T follicular helper cell (primary cell): ENCODE measurements at places on chromosomes 2 and 18.

GRCh38 chr2:127811397-127812321 lies 688 bp upstream of the WDR33 start:
- no peak for DNase-seq

DNA sequence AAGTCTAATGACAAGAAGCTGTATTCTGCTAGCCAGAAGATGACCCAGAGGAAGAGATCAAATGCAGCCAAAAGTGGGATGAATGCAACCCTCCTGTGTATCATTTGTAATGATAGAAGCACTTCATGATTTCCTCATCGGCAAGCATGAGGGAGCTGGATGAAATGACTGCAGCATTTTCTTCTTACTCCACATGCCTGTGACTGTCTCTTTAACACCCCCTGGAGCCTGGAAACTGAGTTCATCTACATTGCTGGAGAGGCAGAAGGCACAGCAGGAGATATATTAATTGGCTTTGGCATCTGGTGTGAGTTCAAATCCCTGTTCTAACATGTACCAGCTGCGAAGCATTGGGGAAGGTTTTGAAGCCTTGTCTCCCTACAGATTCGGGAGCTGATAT lies 37.7 kb downstream of the ID2 start:
- no peak for DNase-seq

DNA sequence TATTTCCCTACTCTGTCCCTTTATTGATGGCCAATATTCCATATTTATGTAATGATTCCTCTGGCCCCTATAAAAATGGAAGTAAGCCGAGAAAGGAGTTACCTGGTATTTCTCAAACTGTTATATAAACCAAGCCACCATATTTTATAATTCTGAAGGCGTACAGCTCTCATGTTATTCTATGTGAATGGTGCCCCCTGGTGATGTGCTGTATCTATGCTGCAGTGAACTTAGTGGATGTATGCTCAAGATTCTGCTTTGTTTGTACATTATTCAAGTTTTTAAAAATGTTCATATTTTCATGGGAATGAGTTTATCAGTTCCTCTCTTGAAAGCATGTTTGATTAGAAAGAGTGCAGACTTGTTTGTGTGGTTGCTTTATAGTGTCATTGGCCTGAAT lies 194.5 kb upstream of the LRRTM1 start:
- DNase-seq, result no peak

- no peak for DNase-seq
Measured at GRCh38 chr2:108165729-108166128, 74.0 kb upstream of the SULT1C3 start.

DNA sequence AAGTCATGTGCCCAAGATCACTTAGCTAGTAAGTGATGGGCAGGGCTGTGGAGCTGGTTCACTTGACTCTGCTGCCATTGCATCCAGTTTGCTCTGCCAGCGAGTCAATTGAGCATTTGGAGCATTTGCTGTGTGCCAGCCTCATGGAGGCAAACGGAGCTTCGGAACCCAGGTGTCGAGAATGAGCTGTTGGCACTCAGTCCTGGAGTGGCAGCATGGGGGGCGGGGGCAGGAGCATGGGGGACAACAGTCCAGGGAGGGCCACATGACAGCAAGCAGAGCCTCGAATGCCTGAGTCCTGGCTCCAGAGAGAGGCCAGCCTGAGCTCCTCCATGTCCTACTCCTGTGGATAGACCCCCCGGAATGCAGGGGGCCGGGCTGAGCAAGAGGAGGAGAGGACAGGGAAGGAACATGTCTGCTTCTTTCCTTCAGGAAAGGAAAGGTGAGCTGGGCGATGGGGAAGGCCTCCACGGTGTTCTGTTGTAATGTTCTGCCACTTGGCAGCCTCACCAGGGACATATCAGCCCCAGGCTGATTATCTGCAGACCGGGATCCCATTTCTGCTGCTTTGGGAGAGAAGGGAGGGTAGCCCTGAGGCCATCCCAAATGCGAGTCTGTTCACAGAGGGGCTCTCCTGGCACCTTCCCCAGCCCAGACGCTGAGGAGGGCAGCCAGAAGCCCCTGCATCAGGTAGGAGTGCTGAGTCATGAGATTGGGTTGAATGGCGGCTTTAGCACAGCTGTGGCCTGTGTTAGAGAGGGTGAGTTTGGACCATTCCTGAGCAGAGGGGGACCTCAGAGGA lies 59.6 kb downstream of the HPCAL1 start:
- DNase-seq, result no peak

DNA sequence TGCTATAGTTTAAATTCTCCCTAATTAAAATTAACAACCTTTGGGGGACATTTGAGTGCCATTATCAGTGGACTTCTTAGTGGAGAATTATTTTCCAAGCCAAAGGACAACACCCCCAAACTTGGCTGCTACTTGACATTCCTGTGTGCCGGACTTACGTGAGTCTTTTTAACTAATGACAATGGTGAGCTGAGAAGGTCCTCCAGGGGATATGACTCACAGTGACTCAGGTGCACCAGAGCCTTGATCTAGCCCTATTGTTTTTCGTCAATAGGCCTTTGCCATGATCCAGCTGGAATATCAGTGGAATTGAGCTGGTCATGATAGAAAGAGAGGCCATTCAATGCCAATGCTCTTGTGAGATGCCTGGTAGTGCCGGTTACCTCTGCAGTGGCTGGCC lies 118.1 kb upstream of the CXCR4 start:
- no peak for DNase-seq

GRCh38 chr18:6566338-6566911 lies 151.7 kb upstream of the L3MBTL4 start:
- no peak for DNase-seq

DNA sequence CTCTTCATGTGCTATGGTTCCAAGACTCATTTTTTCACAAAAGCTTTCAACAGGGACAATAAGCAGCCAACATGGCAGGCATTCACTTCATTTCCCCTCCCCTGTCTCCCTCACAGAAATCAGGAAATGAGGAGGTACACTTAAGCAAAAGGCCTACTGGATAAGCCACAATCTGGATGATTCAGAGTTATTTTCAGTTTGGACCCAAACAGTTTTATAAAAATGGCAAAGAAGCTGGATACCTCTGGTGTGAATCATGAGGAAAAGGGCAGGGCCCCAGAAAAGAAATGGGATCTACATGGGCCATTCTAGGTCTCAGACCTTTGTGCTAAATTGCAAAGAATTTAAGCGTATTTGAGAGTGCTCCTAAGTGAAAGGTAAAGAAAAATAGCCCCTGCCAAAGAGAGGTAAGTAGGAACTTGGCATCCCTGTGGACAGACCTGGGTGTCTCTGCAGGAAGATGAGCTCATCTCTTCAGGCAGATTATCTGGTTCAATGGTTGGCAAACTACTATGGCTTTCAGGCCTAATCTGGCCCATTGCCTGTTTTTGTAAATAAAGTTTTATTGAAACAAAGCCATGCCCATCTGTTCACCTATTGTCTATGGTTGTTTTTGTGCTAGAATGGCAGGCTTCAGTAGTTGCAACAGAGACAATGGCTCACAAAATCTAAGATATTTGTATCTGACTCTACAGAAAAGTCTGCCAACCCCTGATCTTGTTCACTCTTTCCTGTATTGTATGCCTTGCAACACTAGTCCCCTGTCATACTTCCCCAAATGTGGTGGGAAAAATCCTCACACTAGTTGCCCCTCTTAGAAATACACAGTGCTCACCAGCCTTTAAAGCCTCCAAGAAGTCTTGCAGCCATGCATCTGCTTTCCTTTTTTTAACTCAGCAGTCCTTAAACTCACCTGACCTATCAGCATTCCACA lies 315.0 kb downstream of the ALK start:
- no peak for DNase-seq

DNA sequence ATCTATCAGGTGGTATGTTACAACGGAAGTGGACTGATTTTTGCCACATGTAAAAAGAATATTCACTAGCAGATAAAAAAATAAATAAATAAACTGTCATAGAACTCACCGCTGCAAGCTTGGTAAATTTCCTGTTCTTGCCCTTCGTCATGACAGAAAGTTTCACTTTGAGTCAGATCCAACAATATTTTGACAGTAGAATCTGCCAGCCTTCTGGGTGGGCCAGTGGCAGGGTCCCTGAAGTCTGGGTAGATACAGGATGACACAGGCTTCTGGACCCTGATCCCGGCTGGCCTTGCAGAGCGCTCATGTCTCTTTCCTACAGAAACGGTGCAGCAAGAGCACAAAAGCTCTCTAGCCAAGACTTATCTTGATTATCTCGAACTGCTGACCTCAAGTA lies 97.8 kb upstream of the PMAIP1 start:
- no peak for DNase-seq

- DNase-seq, result no peak
Measured at GRCh38 chr18:34120294-34120693, 104.4 kb downstream of the NOL4 start.

- no peak for DNase-seq
Measured at GRCh38 chr2:54899576-54900200, 150.6 kb downstream of the RTN4 start.

DNA sequence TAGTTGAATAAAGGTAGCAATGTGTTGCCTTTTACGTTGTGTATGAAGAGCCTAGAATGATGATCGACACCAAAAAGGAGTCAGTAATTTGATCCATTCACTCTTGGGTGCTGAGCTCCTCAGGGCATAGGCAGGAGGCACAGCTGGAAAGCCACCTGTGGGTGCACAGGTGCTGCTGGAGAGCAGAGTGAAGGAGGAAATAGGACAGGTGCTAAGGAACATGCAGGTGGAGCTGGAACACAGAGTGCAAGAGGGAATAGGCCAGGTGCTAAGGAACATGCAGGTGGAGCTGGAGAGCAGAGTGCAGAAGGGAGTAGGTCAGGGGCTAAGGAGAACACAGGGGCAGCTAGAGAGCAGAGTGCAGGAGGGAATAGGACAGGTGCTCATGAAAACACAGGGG lies 86.1 kb downstream of the SH3YL1 start:
- DNase-seq, result no peak

GRCh38 chr2:188450732-188451483 lies 159.2 kb downstream of the GULP1 start:
- DNase-seq, result no peak

DNA sequence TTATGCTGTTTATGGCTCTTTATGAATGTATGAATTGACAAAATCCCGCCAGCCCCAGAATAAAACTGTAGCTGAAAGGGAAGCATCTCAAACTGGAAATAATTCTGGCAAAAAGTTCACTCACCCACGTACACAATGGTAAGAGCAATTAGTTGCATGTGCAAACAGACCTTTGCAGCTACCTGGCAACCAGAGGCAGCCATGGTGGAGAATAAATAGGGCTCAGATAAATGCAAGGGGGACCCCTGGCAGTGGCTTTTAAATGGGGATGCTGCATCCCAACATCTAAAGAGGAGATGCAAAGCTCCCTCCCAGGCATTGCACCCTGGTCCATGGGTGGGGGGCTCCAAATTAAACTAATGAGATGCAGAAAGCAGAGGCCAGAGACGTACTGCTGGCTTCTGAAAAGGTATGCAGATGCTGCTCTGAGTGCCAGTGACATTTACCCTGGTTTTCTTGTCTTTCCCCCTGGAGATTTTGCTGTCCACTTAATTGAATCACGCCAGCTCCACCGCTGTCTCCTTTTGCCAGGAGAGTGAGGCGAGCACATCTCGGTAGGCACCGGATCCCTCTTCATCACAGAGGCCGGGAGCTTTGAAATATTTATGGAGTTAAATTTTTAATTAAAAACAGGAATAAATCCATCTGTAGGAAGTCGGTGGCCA lies 126.6 kb upstream of the NRP2 start:
- DNase-seq, result no peak

DNA sequence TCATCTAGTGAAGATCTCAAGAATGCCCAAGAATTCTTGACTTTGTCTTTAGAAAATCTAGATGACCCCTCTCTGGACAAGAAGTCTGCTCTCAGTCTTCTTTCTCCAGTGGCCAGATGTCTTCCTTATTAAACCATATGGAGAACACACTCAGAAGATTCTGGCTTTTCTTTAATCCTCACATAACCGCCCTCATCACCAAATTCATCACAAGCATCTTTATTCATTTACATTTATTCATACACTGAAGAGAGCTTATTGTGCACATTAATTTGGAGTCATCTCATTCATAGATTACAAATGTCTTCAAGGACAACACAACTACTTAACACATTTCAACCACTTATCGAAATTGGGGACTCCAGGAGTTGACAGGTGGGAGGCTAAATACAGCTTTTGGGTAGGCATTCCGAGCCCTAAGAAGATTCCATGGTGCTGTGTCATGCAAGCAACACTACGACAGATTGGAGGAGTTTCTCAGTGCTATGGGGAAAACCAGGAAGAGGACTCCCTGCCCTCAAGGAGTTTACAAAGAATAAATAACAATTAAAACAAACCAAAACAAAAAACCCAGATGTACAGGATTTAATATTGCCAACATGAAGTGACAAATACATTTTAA lies 64.8 kb upstream of the LCLAT1 start:
- no peak for DNase-seq

DNA sequence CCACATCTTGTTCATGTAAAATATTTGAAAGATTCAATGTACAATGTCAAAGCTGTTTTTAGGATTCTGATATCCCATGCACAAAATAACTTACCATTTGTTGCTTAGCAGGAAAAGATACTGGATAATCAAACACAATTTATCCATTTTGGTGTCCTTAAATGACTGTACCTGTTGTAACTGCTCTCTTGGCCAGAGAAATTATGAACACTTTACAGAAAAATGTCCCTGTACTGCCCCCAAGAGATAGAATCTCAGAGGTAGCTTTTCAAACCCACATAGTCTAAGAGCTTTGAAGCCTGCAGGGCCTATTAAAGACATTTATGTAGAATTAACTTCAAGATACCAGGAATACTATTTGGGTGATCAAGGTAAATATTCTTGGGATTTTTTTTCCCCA lies 12.2 kb upstream of the ME2 start:
- no peak for DNase-seq

GRCh38 chr2:65766768-65767267 lies 334.4 kb upstream of the SPRED2 start:
- no peak for DNase-seq

DNA sequence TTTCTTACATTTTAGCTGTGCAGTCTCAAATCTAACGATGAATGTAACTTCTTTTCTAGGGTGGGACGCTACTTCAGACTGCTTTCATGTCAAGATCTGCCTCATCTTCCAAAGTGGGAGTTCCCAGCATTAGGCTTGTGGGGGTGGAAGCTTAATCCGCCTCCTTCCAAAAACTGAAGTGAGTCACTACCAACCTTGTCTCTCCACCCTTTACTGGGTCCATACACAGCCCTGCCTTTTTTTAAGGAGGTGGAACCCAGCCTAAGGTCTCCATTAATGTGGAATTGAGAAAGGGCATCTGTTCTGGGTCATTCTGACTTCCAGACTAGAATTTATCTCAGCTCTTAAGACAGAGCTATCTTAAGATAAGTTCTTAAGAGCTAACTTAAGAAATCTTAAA lies 42.0 kb upstream of the NFE2L2 start:
- no peak for DNase-seq
